ENCODE measurements at places on chromosomes 12 and 14.

- no peak for DNase-seq
Observed at GRCh38 chr12:77606348-77606747, 224.3 kb upstream of the NAV3 start.

- DNase-seq: no peak
Observed at GRCh38 chr12:68422956-68423574, 90.9 kb upstream of the MDM1 start.

GRCh38 chr14:64119500-64119899, 174.7 kb downstream of the ESR2 start:
- no peak for DNase-seq

- DNase-seq: no peak
Observed at GRCh38 chr12:130446846-130447654, 109.4 kb downstream of the PIWIL1 start.

GRCh38 chr14:34368115-34368970, 93.7 kb downstream of the SPTSSA start:
- no peak for DNase-seq

GRCh38 chr12:24719293-24719721, 229.6 kb downstream of the BCAT1 start:
- DNase-seq: no peak

DNA sequence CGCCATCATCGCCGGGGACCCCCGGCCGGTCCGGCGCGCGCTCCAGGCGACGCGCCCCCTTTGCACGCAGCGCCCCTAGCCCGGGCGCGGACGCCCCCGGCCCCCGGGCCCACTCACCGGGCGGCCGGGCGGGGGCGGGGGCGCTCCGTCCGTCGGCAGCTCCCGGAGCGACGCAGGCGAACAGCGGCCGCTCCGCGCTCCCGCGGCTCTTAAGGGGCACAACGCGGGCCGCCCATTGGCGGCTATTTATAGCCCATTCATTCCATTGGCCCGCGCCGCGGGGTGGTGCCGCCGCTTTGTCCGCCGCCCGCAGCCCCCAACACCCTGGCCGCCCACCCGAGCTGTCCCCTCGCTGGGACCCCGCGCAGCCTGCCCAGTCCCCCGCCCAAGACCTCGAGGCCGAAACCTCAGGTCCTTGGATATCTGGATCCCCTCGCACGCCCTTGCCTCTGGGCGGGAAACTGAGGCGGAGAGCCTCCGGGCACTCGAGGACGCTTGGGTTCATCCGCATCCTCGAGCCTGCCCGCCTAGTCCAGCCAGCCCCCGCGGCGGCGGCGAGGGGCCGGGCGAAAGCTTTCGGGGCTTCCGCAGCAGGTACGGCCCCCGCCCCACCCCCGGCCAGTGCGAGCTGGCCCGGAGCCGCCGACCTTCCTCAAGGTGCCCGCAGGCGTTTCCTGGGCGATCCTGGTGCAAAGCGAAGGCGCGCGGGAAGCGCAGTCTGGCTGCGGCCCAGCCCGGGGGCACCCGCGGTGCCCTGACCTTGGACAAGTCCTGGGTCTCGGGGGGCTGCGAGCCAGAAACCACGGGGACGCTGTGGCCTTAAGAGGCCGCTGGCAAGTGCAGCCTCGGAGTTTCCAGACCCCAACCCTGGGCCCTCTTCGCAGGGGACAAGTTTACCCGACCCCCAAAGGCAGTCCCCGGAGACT, at the start of gene CKB:
Gene CKB, minus strand, starts transcription at position 182 of the 926 bp plus-strand sequence. CDS start 337 bp downstream, outside the sequence.
- peak; percentile 72 for DNase-seq

DNA sequence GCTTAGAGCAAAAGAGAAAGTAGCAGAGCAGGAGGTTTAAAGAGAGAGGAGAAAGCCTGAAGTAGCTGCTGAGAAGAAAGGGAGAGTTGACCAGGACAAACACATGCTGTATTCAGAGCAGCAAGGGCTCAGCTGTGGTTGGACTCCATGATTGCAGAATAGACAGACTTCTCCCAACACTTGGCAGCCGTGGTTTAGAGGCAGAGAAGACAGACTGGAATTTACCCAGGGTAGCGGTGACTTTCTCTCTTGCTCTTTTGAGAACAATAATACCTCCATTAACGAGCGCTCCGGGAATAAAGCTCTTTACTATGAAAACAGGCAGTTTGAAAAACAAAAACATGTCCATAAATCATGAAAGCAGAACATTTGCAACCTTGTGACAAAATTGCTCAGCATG, 21.4 kb upstream of the IGF1 start:
- DNase-seq: no peak

DNA sequence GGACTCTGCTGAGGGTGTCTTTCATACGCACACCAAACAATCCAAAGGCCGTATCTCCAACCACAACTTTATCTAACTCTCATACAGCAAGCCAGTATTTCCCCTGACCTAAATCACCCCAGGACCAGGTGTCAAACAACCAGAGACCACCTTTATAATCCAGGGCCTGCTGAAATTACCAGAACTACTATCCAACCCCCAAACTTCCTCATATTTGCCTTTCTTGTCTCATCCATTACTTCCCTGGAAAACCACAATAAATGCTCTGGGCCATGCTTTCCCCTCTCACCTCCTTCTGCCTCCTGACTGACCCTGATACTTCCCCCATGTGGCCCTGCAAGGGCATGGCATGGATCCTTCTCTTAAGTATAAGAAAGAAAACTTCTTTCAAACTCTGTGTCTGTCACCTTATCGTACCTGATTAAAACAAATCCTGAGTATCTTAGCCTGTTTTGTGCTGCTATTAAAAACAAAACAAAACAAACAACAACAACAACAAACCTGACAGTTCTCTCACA, 44.7 kb upstream of the CRACR2A start:
- DNase-seq: no peak

GRCh38 chr14:35398071-35398584, 6.4 kb downstream of the NFKBIA start:
- no peak for DNase-seq

DNA sequence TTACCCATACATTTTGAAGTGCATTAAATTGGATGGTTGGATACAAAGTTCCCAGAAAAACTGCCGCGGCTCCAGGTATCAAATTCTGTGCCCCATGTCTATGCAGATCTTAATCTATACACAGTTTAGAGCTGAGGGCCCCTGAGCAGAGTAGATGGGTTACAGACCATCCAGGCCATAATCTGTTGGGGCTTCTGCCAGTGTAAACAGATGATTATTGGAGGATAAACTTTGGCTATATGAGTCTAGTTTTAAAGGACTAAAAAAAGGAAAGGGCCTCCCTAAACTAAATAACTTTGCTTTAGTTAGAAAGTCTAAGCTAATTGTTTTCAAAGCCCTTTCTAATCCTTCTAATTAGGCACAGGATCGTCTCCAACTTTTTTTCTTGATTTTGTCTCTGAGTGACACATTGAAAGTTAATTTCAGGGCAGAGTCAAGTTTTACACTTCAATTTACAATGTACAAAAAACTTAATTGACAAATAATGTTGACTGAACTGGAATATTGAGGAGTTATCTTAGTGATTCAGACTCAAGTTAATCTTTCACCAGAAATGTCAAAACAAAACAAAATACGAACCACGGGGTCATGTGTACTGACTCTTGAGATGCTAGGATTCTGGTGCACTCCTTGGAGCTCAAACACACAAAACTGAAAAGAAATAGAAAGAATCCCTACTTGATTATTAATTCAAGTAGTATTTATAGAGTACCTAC, 133.9 kb upstream of the SCAF11 start:
- DNase-seq: no peak

DNA sequence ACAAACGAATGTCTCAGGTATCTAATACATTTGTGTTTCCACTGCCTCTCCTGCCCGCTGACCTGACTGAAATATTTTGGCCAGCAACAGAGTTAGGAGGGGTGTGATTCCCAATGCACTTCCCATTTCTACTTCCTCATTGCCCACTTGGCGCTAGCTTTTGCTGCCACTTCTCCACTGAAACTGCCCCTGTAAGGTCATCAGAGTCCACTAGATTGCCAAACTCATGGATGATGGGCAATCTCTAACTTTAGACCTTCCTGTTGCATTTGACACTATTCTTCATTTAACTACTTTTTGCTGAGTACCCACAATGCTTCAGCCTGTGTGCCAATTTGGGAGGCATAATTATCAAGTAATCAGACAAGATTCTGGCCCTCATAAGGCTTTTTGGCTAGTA, 40.8 kb downstream of the GPR65 start:
- DNase-seq: no peak

DNA sequence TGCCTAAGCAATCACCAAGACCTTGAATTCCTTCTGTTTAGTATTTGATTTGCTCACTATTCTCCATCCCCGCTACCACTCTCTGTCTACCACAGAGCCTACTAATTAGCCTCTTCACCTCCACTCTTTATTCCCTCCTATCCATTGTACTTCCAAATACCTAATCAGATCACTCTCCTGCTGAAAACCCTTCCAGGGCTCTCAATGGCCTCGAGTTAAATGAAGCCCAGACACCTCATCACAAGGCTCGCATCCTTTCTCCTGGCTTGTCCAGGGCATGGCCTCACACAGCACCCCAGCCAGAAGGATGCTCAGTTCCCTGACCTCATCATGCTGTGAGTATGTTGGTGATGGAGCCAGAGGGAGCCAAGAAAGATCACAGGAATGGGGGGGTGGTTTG, 71.4 kb upstream of the PRMT8 start:
- DNase-seq: no peak

DNA sequence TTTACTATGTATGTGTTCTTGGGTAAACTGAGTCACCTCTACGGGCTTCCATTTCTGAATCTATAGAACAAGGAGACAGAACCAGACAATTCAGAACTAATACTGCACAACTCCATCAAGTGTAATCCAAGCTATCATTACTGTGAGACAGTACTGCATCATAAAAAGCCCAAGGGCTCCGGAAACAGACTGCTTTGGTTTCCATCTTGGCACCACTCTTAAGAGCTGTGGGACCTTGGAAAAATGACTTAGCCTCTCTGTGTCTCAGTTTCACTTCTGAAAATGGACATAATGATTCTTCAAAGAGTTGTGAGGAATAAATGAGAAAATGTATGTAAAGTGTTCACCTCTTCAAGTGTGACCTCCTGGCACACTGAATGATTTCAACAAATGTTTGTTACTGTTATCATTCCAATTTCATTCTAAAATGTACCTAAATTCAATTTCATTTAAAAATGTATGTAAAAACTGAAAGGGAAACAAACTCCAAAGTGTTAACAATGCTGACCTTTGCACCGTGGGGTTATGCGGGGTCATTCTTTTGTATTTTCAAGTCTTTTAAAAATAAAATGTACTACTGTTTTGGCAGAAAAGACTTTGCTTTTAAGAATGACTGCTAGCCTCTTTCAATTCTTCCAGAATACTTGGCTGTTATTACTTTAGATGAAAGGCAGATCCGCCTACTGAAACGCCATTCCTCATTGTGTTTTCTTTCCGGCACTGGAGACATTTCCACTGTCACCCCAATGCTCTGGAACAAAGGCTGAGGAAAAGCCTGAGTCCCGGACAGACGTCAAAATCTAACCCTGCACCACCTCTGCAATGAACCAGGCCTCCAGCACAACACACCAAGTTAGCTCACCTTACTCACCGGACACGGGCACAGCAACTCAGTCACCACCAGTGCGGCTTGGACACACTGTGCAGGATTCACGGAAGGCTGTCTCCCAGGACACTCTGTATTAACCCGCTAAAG, 62.8 kb downstream of the TMCC3 start:
- no peak for DNase-seq

DNA sequence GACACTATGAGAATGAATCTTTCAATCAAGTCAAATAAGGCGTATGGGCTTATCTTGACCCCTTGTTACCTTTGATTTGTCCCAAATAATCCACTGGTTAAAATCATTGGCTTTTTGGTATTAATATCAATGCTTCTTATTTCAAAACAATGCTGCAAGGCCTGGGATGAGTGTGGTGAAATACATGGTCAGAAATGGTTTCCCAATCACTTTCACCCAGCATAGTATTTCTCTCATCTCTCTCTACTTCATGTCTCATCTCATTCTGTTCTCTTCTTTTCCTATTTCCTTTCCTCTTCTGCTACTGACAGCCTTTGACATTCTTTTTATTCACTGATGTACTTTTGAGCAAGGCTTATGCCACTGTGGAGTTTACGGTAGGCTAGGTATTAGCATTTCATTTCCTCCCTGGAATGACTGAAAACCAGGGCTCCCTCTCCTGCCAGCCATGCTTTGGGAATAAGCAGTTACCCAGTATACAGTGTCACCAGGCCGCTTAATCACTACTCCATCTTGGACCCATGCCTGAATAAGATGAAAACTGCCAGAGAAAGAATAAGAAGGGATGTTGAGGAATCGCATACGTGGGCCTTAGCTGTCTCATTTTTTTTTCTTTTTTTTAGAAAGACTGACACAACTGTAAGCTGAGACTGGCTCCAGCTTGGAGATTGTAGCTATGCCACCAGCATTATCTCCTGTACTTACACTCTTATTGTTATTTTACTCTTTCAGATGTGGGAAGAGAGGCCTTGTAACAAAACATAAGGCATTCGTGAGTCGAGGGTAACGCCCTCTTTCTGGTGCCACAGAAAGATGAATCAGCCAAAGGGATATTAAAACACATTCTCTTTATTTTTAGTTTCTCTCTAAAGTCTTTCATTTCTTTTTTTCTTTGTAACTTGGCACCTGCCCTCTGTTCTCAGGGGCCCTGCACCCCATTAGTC, 53.5 kb downstream of the IGF1 start:
- no peak for DNase-seq

DNA sequence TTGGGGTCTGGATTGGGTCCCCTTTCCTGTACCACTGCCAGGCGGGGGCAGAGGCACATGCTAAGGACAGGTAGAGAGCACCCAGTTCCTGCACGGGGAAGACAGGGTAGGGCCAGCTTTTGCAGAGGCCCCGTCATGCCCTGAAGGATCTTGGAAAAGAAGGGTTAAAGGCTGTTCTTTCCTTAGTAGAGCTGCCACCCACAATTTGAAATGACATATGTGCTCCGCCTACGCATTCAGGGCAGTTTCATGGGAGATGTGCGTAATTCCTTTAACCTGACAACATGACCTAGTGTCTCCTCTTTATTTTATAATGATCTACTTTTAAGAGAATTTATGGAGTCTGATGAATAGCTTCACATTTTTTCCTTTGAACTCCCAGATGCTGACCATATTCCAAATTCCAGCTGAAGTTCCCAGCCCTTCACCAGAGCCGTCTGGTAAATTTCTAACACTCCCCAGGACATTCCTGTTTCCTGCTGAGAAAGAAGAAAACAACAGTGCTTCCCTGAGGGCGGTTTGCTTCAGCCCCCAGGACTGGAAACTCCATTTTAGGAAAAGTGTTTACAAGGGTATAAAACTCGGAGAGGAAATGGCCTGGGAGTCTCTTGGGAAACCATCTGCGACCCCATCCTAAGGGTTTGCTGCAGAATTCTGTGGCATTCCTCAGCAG, 58.9 kb upstream of the PLEKHG3 start:
- no peak for DNase-seq

DNA sequence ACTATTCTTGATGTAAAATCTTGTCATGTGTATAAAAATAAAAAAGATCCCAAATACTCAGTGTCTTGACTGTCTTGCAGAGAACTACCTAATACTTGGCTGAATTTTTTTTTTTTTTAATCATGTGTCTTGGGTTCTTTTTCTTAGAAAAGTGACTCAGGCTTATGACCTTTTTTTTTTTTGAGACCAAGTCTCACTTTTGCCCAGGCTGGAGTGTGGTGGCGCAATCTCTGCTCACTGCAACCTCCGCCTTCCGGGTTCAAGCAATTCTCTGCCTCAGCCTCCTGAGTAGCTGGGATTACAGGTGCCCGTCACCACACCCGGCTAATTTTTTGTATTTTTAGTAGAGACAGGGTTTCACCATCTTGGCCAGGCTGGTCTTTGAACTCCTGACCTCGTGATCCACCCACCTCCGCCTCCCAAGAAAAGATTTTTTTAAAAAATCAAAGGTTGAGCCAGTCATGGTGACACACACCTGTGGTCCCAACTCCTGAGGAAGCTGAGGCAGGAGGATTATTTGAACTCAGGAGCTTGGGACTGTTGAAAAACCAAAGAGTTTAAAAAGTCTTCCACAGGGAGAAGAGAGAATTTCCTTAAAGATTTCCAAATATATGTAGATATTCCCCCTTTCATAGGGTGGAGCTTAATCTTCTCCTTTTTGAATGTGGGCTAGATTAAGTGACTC, 17.7 kb upstream of the TDG start:
- no peak for DNase-seq

Measured in NCI-H2107 (cell line).